ENCODE measurements at places on chromosomes 5 and 9.

- DNase-seq: no peak
These were observed 279.8 kb upstream of the POU5F2 start for GRCh38 chr5:94021246-94021645.

GRCh38 chr9:128558431-128559310 is 6.3 kb downstream of the SPTAN1 start:
- DNase-seq: peak; percentile 98

DNA sequence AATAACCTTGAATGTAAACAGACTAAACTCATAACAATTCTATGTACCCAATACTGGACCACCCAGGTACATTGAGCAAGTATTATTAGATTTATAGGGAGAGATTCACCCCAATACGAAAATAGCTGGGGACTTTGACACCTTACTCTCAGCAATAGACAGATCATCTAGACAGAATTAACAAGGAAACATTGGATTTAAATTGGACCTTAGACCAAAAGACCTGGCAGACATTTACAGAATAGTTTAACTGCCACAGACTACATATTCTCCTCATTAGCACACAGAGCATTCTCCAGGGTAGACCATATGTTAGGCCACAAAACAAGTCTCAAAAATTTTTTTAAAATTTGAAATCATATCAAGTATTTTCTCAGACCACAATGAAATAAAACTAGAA is 397.4 kb downstream of the PIK3R1 start:
- DNase-seq: no peak

GRCh38 chr5:150160448-150161081 is 4.9 kb upstream of the PDGFRB start:
- DNase-seq: no peak

DNA sequence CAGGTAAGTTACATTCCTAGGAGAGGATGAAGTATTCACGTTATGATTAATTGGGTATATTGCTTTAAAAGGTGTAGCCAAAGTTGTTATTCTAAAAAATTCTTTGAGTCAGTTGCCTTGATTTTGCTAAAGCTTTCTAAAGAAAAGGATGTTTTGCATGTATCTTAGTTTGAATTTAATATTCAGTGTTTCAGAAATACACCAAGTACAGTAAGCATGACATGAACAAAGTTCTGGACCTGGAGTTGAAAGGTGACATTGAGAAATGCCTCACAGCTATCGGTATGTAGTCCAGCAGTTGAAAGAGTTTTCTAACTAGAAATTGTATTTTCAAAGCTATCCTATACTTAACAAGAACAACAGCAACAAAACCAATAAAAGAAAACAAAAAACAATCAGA is 14.2 kb downstream of the ANXA1 start:
- DNase-seq: no peak

DNA sequence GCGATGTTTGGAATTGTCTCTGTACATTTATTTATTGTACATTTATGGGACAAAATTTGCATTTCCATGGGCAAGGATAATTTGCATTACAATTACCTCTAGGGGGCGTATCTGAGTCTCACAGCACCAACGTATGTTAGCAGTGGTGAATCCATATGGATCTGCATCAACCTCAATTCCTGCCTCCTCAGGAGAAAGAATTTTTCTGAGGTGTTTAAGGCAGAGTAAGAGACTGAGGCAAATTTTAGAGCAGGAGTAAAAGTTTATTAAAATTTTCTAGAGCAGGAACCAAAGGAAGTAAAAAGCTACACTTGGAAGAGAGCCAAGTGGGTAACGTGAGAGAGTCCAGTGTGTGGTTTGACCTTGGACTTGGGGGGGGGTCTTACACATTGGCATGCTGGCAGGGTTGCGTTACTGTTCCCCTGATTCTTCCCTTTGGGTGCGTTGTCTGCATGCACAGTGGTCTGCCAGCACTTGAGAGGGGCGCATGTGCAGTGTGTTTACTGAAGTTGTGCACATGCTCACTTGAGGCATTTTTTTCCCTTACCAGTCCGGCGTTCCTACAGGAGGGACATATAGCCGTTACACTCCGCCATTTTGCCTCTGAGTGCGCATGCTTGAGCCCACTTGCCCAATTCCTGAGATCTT is 21.0 kb upstream of the RAB14 start:
- peak; percentile 4 for DNase-seq

DNA sequence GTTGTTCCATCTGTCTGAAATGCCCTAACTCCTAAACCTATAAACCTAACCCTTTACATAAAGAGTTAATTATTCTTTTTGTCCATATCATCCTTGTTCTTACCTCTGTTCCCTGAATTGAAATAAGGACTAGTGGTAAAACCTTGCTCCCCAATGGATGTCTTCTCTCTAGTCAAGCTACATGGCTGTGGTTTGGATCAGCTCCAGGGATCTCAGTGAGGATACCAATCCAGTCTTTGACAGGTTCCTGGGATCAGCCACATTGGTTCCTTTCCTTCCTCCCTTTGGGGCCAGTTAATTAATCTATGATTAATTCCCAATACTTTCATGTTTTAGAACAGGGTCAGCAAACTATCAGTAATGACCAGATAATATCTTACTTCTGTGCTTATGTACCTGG is 151.6 kb downstream of the SIL1 start:
- no peak for DNase-seq

GRCh38 chr9:93897075-93897970 is 57.8 kb downstream of the BARX1 start:
- DNase-seq: no peak

DNA sequence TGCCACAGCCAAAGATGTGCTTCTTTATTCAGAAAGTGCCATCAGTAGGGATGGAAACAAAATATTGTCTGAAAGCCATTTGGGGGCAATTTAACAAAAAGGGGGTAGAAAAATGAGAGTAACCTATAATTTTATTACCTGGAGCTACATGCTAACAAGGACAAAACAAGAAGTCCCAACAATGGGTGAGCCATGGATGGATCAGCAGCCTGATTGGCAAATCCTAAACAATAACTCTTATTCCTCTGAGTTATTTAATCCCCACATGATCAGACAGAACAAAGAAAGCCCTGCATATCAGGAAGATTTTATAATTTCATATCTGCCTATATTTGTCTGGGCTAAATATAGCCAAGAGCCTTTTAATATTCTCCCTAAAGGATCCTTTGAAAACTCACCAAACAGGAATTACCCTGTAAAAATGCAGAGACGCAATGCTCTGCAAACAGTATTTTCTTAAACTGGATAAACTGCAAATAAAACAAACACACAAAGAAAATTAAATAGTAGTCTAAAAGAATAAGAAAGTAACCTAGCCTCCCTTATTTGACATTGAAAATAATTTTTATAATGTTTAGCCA is 483.4 kb downstream of the ZNF608 start:
- DNase-seq: peak; percentile 35

- no peak for DNase-seq
These were observed 46.8 kb upstream of the IER5L start for GRCh38 chr9:129224618-129225489.

DNA sequence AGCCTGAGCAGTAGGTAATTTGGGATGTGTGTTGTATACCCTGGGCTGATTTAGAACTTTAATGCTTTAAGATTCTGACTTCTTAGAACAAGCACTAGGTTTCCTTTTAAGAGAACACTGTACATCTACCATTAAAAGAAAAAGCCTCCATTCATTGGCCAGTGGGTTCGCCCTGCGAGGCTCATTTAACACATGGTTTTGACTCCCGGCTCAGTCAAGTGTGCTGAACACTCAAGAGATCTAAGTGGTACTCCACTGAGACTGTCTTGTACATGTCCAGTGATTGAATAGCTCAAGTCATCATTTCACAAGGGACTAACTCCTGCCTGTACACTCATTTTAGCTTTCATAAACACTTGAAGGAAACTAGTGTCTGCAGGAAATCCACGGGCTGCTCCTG is 3.9 kb downstream of the FUBP3 start:
- peak; percentile 94 for DNase-seq

DNA sequence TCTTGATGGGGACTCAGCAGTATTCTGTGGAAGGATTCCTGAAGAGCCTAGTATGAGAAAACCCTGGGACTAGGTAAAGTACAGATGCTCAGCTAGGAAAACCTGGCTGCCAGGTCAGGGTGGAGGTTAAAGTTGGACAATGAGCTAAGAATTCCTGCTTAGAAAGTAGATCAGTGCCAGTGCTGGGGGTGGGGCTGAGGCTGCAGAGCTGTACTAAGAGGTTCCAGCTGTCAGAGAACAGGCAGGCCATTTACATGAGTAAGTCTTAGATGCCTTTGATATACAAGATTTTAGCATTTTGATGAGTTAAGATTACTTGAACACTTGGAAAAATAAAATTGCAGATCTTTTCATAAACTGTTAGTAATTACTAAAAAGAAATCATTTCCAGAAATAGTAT is 332.3 kb upstream of the NUDT12 start:
- DNase-seq: no peak

DNA sequence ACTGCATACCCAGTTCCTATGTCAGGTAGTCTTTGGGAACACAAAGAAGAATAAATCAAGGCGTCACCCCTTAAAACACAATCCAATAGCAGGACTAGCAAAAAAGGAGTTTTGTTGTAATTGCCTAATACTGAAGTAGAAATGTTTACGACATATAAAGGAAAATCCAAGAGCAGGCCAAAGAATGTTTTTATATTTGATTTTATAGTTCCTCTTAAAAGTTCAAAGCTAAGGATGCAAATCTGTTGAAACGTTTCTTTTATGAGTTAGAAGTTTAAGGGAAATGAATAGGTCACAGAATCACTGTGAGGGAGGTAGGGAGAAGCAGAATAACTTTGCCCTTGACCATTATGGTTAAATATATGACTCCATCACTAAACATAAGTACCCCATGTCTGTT is 136.1 kb downstream of the PAM start:
- no peak for DNase-seq

- peak; percentile 49 for DNase-seq
These were observed 4.8 kb upstream of the ENTPD8 start for GRCh38 chr9:137445930-137446431.

DNA sequence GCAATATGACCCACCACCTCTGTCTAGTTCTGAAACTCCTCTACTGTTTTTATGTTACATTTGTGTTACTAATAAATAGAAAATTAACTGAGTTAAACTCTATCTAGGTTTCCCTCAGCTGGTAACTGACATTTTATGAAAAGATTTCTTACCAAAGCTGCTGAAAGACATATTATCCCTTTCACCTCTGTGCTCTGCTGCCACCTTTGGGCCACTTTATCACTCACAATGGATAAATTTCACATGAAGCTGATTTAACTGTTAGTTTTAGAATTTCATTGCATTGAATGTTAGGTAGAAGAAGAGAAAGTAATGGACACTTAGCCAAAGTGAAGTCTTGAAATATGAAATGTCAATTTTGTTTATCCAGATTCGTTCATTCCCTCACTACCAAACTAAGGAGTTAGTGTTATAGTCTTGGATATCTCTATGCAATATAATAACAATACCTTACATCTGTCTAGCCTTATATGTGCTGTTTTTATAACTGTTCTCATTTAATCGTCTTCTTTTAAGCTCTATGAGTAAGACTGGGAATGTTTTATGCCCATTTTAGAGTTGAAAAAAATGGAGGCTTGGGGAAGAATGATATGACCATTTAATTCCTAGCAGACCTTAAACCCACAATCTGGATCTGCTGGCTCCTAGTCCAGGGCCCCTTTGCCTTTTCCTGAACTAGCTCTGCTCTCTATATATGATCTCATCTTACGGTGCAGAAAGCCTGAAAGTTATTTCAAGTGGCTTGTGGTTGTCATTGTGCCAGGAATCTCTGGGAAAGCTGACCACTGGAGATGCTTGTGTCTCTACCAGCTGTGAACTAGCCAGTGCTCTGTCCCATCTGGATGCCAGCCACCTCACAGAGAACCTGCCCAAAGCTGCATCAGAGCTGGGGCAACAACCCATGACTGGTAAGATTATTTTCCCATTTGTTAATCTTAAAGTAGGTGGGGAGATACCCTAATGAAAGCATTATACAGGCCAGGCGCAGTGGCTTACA is 97.1 kb downstream of the GOLPH3 start:
- peak; percentile 23 for DNase-seq

- no peak for DNase-seq
These were observed 28.0 kb downstream of the SLC36A1 start for GRCh38 chr5:151475388-151475787.

DNA sequence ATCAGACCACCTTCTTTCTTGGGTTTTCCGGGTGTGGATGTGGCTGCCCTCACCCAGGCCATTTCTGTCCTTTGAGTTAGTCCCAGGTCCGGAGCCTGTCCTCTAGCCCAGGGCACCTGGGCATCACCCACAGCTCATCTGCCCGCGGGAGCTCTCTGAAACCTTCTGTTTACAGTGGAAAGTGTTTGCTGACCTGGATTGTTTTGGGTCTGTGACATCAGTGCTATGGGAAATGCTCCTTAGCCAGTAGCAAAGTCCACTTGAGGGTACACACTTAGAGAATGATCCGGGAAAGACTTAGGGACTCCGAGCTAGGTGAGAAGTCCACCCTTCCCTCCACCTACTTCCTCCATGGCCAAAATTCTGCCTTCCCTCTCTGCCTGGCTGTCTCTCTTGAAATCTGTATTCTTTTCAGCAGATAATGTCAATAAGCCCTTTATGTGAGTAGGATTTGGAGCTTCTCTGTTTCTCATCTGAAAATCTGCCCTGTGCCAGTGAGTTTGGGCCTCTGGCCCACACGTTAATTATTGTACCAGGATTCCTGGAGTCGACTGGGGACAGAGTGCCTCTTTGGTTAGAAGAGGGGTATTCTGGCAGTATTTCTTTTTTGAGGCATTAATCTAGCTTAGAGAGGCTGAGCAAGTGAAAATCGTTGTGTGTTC is 19.9 kb downstream of the ABLIM3 start:
- DNase-seq: no peak

GRCh38 chr9:96554801-96555566 is 64.7 kb downstream of the CDC14B start:
- no peak for DNase-seq

GRCh38 chr5:4097199-4097598 is 501.6 kb downstream of the IRX1 start:
- DNase-seq: no peak

GRCh38 chr9:108078811-108079210 is 589.2 kb upstream of the KLF4 start:
- DNase-seq: no peak

GRCh38 chr9:27441741-27442070 is 82.4 kb upstream of the IFNK start:
- no peak for DNase-seq

Data from DMS79 treated with DMSO at 0.1 percent for 48 hours (cell line).